ENCODE measurements at places on chromosomes 4 and X.
A peak's percentile ranks its signal among the peaks of the same experiment; 100 is the strongest.

GRCh38 chrX:39873117-39873516, 224.6 kb downstream of the BCOR start:
- DNase-seq = no peak

GRCh38 chrX:126339928-126340327, 173.8 kb upstream of the DCAF12L2 start:
- DNase-seq = no peak

GRCh38 chr4:38716256-38716655, 52.3 kb downstream of the KLF3 start:
- DNase-seq = no peak

DNA sequence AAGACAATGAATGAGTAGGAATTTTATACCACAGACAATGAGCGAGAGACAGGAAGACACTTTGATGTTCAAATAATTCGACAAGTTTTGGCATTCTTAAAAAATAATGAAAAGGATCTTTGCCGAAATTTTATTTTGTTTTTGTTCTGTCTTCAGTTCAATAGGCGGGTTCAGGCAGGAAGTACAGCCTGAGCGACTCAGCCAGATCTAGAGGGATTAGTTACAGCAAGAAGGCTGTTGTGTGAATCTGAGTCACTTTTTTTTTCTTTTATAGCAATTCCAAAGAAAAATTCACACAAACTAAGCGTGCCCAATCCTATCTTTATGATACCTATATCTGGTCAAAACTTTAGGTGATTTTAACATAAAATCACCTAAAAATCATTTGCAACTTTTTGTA, 505.4 kb upstream of the FAM241A start:
- DNase-seq = no peak

- peak; percentile 86 for DNase-seq
Measured at GRCh38 chrX:825991-826390, 195.4 kb downstream of the SHOX start.

GRCh38 chr4:47624031-47624441, 139.0 kb downstream of the ATP10D start:
- peak; percentile 88 for DNase-seq

DNA sequence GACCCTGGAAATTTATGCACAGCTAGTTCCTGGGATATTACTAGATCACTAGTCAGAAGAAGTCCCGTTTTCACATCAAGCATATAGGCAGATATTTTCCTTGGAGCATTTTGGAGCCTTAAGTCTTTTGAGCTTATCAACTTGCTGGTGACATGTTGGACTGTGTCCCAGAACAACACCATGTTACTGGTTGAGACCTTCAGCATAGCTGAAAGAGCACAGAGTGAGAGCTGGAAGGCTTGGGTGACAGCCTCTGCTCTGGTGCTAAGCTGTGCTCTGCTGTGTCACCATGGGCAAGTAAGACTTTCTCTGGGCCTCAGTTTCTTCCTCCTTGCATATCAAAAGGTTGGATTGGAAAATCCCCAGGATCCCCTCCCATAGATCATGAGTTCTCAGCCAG, 116.6 kb upstream of the FRMPD4 start:
- no peak for DNase-seq

GRCh38 chr4:184348311-184349233, 125.8 kb downstream of the IRF2 start:
- no peak for DNase-seq

GRCh38 chrX:103776546-103776945, at the start of gene PLP1:
TSS of gene PLP1 (plus strand) at chrX:103776840. CDS start at chrX:103776996, 156 bp downstream.
- no peak for DNase-seq

- no peak for DNase-seq
Measured at GRCh38 chr4:129350834-129351721, 255.1 kb downstream of the C4orf33 start.

- DNase-seq = no peak
Measured at GRCh38 chr4:136855886-136856285, 676.4 kb downstream of the PCDH18 start.

GRCh38 chr4:120611092-120611491, 311.4 kb downstream of the PRDM5 start:
- no peak for DNase-seq

- DNase-seq = no peak
Measured at GRCh38 chr4:13212936-13213335, 271.2 kb downstream of the RAB28 start.

- no peak for DNase-seq
Measured at GRCh38 chr4:177228599-177228998, 81.1 kb upstream of the NEIL3 start.

DNA sequence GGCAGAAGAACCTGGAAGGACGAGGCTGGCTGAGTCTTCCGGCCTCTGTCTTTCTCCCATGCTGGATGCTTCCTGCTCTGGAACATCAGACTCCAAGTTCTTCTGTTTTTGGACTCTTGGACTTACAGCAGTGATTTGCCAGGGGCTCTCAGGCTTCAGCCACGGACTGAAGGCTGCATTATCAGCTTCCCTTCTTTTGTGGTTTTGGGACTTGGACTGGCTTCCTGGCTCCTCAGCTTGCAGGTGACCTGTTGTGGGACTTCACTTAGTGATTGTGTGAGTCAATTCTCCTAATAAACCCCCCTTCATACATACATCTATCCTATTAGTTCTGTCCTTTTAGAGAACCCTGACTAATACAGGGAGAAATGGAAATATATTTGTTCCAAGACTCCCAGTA, 265.8 kb downstream of the PCDH18 start:
- DNase-seq = no peak

- no peak for DNase-seq
Measured at GRCh38 chr4:176383273-176384077, 63.7 kb downstream of the SPCS3 start.

GRCh38 chr4:109864134-109864533, 16.2 kb downstream of the LRIT3 start:
- DNase-seq = no peak

GRCh38 chrX:47187106-47187677, 6.4 kb upstream of the UBA1 start:
- no peak for DNase-seq

GRCh38 chr4:110533590-110533910, 57.6 kb downstream of the ENPEP start:
- no peak for DNase-seq

GRCh38 chrX:101409043-101409442, 1.0 kb downstream of the HNRNPH2 start:
- DNase-seq = no peak

- DNase-seq = peak; percentile 1
Measured at GRCh38 chrX:152989292-152989658, 4.6 kb downstream of the PNMA5 start.

DNA sequence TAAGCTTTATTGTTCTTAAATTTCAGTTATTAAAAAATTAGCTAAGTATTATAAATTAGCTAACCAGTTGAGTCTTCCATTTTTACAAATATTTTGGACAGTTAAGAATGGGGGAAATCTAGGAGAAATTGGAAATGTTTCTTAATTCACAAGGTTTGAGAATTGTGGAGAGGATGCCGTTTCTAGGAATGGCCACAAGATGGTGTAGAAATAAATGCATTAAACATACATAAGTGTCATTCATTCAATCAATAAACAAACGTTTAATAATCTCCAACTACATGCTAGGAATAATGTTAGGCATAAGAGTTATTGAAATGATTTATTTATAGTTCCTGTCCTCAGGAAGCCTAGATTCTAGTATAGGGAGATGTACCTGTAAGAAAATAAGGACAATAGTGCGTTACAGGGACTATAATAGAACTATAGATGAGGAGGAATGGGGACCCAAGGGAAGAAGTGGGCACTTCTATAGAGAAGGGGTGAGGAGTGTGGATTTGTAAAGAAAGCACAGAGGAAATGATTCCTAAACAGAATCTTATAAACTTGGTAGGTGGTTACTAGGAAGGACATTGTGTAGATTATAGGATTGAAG, 195.7 kb upstream of the ANK2 start:
- DNase-seq = no peak

DNA sequence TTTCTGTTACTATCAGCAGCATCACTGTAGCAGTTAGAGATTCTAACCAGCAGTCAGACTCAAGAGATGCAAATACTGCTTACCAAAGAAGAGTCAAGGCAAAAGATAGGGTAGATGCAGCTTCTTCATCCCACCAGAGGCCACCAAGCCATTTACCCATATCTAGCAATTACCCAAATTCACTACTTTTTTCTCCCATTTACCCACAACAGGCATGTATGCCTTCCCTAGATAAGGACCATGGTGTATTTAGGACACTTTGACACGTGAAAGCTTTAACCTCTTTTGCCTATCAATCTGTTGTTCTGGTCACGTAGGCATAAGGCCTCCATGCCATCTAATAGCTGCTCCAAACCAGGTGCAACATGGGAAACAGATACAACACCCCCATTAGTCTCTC, 5.6 kb downstream of the LARP7 start:
- DNase-seq = no peak

- peak; percentile 67 for DNase-seq
Measured at GRCh38 chr4:54085284-54085683, 14.7 kb upstream of the GSX2 start.

GRCh38 chr4:102828497-102828808, 1.1 kb upstream of the UBE2D3 start:
- no peak for DNase-seq

DNA sequence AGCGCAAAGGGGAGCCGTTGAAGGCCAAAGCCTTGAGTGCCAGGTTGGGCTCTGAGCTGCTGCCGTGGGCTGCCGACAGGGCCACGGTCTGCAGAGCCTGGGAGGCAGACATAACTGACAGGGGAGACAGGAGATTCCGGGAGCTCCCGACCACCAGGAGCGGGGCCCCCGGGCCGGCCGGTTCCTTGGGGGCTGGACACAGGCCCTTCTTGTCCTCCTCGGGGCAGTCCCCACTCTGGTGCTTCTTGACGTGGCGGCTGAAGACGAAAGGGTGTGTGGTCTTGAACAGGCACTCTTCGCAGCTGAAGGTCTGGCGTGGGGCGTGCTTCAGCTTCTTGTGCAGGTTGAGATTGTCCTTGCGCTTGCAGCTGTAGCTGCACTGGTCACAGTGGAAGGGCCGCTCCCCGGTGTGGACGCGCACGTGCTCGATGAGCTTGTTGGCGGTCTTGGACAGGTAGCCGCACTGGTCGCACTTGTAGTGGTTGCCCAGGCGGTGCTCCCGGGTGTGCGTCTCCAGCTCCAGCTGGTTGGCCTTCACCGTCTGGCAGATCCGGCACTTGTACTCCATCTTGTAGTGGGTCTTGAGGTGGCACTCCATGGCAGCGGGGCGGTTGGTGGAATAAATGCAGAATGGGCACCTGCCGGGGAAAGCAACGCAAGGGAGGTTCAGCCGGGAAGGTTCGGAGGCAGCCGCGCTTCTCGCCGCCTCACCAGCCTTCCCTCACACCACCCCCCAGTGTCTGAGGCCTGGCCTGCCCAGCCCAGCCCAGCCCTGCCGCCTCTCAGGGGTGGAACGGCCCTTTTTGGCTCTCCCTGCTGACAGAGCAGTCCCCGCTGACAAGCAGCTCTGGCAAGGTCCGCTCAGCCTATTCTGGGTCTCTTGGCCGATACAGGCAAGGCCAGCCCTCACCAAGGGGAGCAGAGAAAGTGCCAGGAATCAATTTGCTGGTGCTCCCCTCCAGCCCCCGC, 81.3 kb downstream of the C4orf51 start:
- DNase-seq = no peak

- no peak for DNase-seq
Measured at GRCh38 chrX:123854329-123854728, 5.5 kb upstream of the XIAP start.

GRCh38 chrX:71107762-71108360, 1.3 kb upstream of the CXorf65 start:
- no peak for DNase-seq

- peak; percentile 1 for DNase-seq
Measured at GRCh38 chr4:69984030-69984443, 11.7 kb upstream of the STATH start.

DNA sequence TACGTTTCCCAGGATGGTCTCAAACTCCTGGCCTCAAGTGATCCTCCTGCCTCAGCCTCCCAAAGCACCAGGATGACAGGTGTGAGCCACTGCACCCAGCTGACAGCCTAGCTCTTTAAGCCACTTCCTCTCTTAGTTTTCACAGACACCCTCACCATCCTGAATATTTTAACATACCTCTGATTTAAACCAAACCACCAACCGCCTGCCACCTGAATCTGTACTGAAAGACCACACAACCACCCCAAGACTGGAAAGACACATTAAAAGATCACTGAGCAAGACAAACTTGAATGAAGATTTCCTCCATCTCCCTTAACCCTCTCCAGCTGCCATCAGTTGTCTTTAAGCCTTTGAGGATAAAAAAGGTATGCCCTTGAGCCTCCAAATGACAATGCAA, 110.6 kb downstream of the SH3KBP1 start:
- no peak for DNase-seq

GRCh38 chrX:72694170-72694569, 19.9 kb downstream of the PHKA1 start:
- DNase-seq = no peak

Measured in fibroblast of skin of left biceps (primary cell).